Left forelimb (tissue), 1 donor: ENCODE measurements at places on chromosomes 1 and 21.

- DNase-seq, result no peak
Observed at GRCh38 chr1:155307247-155307740, 1.4 kb upstream of the FDPS start.

GRCh38 chr1:16075337-16076030 lies 2.0 kb upstream of the FAM131C start:
- no peak for DNase-seq

GRCh38 chr1:179558078-179558477 lies 17.7 kb downstream of the NPHS2 start:
- no peak for DNase-seq

GRCh38 chr1:164177118-164177517 lies 381.9 kb upstream of the PBX1 start:
- DNase-seq, result no peak

DNA sequence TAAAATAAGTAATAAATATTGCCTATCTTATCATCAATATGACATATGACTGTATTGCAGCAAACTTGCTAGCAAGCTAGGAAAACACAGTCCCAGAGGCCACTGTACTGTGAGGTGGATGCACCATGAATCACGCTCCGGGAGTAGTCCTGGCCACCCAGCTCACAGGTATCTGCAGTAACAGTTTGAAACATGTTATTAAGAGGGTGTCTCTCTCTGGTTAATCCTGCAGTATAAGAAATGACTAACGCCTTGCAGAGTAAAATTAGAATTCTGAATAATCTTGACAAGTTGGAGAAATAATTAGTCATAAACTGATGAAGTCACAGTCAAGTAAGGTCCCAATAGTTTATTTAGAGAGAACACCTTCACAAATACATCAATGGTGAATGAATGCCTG lies 34.0 kb upstream of the DPT start:
- DNase-seq, result no peak

DNA sequence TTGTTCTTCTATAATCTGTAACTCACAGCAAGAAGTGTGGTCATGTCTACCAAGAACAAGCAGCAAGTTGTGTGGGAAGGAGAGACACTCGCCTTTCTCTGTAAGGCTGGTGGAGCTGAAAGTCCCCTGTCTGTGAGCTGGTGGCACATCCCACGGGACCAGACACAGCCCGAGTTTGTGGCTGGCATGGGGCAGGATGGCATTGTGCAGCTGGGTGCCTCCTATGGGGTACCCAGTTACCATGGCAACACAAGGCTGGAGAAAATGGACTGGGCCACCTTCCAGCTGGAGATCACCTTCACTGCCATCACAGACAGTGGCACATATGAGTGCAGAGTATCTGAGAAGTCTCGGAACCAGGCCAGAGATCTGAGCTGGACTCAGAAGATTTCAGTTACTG lies 15.5 kb downstream of the CD101 start:
- DNase-seq, result no peak

DNA sequence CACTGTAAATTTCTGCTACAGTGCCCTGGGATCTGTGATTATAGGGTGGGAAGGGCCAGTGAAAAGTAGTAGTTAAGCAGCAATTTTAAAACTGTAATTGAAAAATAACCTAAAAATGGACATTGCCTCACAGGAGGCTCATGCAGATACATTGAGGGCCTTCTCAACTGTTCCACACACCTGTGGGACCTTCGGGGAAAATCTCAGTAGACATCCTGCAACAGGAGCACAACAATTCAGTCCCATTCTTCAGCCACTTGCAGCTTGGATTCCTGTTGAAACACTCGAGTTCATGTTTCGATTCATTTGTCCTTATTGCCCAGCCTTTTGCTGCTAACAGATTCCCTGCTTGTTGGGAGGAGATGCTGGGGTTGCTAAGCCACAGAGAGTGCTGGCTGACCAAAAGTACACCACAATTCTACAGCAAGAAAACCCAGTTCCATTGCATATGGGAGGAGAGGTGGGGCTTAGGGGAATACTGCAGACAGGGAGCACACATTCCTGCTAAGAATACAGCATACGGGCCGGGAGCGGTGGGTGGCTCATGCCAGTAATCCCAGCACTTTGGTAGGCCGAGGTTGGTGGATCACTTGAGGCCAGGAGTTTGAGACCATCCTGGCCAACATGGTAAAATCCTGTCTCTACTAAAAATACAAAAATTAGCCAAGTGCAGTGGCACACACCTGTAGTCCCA lies 4.5 kb downstream of the TMCC2 start:
- no peak for DNase-seq

DNA sequence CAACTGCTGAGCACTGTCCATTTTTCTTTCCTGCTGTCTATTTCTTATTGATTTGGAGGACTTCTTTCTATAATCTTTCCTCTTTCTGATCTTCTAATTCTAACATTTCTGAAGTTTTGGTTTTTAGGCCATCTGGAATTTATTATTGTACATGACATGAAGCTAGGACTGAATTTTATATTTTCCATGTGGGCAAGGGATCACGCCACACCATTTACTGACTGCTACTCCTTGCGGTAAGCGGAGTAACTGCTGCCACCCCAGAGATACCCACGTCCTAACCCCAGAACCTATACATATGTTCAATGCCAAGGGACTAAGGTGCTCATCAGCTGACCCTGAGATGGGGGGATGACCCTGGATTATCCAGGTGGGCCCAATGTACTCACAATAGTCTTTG lies 70.6 kb downstream of the NPHP4 start:
- DNase-seq, result peak; percentile 36

DNA sequence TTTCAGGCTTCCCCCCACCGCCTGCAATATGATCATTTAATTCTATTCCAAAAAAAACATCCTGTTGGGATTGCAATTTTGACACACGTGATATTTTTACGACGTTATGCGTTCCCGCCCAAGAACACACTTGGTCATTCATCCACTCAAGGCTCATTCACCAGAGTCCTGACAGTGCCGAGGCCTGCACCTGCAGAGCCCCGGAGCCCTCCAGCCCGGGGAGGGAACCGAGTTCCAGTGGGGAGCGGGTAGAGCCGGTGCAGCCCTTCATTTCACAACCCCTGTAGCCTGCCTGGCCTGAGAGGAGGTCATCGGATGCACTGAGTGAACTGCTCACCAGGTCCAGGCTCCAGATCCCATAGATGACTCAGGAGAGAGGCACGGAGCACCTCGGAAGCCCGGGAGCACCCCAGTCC lies 156.0 kb upstream of the BACE2 start:
- no peak for DNase-seq

DNA sequence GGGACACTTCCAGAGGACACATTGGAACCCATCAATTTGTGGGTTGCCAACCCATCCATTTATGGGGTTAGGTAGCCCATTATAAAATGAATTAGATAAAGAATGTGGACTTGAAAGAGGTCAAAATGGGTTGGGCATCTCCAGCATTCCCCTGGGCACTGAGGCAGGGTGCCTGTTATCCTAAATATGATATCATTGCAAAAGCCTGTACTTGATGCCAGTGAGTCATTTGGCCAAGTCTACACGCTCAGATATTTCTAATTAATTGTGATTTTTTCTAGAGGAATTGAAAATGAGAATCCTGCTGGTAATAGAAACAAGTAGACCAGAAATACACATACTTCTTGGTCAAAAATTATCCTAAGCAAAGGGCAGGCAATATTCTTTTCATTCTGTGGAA lies 21.9 kb upstream of the NBL1 start:
- DNase-seq, result no peak

GRCh38 chr1:43541141-43541540 lies 10.5 kb downstream of the PTPRF start:
- no peak for DNase-seq

GRCh38 chr1:203038891-203039608 lies 12.8 kb downstream of the PPFIA4 start:
- peak; percentile 53 for DNase-seq

GRCh38 chr1:2389644-2390043 lies 1.7 kb downstream of the MORN1 start:
- DNase-seq, result no peak

- DNase-seq, result no peak
Observed at GRCh38 chr1:167404908-167405307, 113.4 kb downstream of the CD247 start.

DNA sequence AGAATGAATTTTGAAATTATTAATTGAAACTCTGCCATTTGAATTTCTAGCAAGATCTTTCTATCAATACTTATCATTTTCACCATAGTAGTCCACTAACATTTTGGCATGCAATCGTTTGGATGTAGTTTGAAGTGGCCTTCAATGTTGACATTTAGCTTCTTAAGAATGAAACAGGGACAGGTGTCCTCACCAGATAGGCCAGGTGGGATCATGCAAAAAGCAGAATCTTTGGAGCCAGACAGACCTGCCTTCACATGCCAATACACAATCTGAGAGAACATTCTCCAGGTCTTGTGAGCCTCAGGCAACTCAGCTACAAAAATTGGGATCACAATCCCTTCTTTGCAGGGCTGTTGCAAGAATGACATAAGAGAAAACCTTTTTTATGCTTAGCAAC lies 18.3 kb upstream of the HSPA13 start:
- no peak for DNase-seq
